Neural progenitor cell (in vitro differentiated cells): ENCODE measurements at places on chromosomes 3 and 15. TPM values are rescaled to one million over a fixed set of nuclear protein-coding genes. Genes with fewer than 3 reads are reported as not detected.

DNA sequence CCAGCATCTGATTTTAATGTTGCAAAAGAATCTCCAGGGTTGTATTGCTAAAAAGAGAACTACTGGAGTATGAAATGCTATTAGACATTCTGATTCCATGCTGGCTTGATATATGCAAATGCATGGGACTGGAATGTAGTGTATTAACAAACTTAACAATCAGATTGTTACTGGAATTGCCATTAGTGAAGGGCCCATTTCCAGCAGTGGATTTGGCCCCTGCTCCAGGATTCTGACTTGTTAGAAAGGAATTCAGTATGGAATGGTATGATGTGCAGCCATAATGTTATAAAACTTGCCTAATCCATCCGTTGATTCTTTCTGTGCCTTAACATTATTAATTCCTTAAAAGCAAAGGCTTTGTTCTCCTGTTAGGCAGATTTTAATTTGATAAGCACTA is 7.9 kb downstream of the ARRDC4 start:
- no peak overlapping the region for H3K4me3 ChIP-seq
- H3K4me1 ChIP-seq, result no peaks in the 10 kb centered on the region
- DNase-seq, result no peak
- H3K27me3 ChIP-seq, result no peaks in the 10 kb centered on the region

- H3K4me3 ChIP-seq, result no peak overlapping the region
- DNase-seq, result no peak
- no peaks in the 10 kb centered on the region for H3K4me1 ChIP-seq
- peaks cover 30% of the 10 kb centered on the region for H3K36me3 ChIP-seq
- H3K27me3 ChIP-seq, result no peaks in the 10 kb centered on the region
Observed at GRCh38 chr3:44848634-44849033, 13.1 kb upstream of the TMEM42 start.

DNA sequence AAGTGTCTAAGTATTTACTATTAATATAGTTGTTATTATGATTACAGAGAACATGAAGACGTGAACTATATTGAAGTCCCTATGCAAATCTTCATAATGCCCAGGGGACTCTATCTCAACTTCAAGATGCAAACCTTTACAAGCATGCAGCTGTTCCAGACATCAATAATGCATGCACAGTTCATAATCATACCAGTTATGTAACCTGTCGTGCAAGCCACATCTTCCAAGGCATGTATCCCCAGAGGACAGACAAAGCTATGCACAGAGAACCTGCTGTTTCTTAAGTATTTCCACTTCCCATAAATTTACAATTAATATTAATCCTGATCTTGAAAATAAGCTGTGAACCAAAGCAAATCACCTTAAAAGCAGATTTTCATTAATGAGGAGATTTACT is 534.1 kb downstream of the TUSC7 start:
- H3K27ac ChIP-seq, result no peak overlapping the region
- peaks cover 8% of the 10 kb centered on the region for H3K4me1 ChIP-seq
- no peaks in the 10 kb centered on the region for H3K27me3 ChIP-seq
- no peaks in the 10 kb centered on the region for H3K36me3 ChIP-seq

- H3K4me3 ChIP-seq, result no peak overlapping the region
- H3K27ac ChIP-seq, result no peak overlapping the region
- no peaks in the 10 kb centered on the region for H3K27me3 ChIP-seq
- no peaks in the 10 kb centered on the region for H3K36me3 ChIP-seq
- DNase-seq, result no peak
- no peaks in the 10 kb centered on the region for H3K4me1 ChIP-seq
Observed at GRCh38 chr3:101950510-101950909, 101.2 kb downstream of the NFKBIZ start.

- peak within 1 kb of the TSS; percentile 66 for H3K4me3 ChIP-seq
- H3K36me3 ChIP-seq, result peaks cover 12% of the 10 kb centered on the region
- H3K27me3 ChIP-seq, result no peaks in the 10 kb centered on the region
- peak within 1 kb of the TSS; percentile 97 for H3K27ac ChIP-seq
Observed at GRCh38 chr3:36992806-36993325, at the start of gene EPM2AIP1. Gene EPM2AIP1, minus strand, starts transcription at chr3:36993131. Its CDS starts 54 bp downstream, at chr3:36993077.

DNA sequence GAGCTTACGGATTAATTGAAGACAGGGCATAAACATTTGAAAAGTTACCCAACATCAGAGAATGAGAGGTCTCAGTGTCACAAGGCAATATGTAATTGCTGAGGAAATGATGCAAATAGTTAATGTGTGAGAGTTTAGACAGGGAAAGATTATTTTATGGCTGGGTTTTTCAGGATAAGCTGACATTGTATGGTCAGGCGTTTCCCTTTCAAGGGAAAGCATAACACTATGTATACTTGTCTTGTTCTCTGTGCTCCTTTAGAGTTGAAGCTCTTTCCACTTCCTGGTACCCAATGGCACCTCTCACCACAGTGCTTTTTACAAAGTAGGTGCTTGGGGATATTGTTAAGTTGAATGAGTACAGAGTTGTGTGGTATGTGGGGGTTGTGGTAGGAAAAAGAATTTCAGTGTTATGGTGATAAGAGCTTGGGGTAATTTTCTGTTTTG is 19.9 kb downstream of the IQGAP1 start:
- no peak overlapping the region for H3K4me3 ChIP-seq
- H3K4me1 ChIP-seq, result no peaks in the 10 kb centered on the region
- no peaks in the 10 kb centered on the region for H3K27me3 ChIP-seq
- no peaks in the 10 kb centered on the region for H3K36me3 ChIP-seq
- H3K27ac ChIP-seq, result no peak overlapping the region

- peaks cover 15% of the 10 kb centered on the region for H3K27me3 ChIP-seq
- H3K36me3 ChIP-seq, result no peaks in the 10 kb centered on the region
- H3K4me1 ChIP-seq, result peaks cover 39% of the 10 kb centered on the region
- H3K4me3 ChIP-seq, result no peak overlapping the region
- H3K27ac ChIP-seq, result no peak overlapping the region
Observed at GRCh38 chr15:74228723-74229081, 7.4 kb upstream of the CCDC33 start.

DNA sequence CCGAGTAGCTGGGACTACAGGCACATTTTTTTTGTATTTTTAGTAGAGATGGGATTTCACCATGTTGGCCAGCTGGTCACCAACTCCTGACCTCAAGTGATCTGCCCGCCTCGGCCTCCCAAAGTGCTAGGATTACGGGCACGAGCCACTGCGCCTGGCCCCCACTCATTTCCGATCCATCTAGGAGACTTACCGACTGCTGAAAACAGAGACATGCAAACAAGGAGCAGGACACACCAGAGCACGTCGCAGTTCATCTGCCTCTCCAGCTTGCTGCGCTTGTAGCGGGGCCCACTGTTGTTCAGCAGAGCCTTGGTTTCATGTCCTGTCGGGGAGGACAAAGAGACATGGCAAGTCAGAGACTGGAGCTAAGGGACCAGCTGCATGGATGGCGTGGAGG is 137.4 kb downstream of the ATP10A start:
- H3K4me1 ChIP-seq, result no peaks in the 10 kb centered on the region
- no peaks in the 10 kb centered on the region for H3K36me3 ChIP-seq
- H3K27me3 ChIP-seq, result no peaks in the 10 kb centered on the region
- H3K4me3 ChIP-seq, result no peak overlapping the region

GRCh38 chr3:183818041-183818620 is 7.2 kb downstream of the MAP6D1 start:
- H3K4me1 ChIP-seq, result peaks cover 7% of the 10 kb centered on the region
- no peak overlapping the region for H3K4me3 ChIP-seq
- H3K36me3 ChIP-seq, result no peaks in the 10 kb centered on the region
- H3K27ac ChIP-seq, result no peak overlapping the region
- DNase-seq, result no peak
- peaks cover under 1% of the 10 kb centered on the region for H3K27me3 ChIP-seq

GRCh38 chr3:142987707-142988106 is 13.7 kb upstream of the U2SURP start:
- no peaks in the 10 kb centered on the region for H3K27me3 ChIP-seq
- DNase-seq, result peak; percentile 28
- H3K4me3 ChIP-seq, result no peak overlapping the region
- H3K36me3 ChIP-seq, result no peaks in the 10 kb centered on the region

GRCh38 chr15:92069308-92070250 is 216.1 kb downstream of the SLCO3A1 start:
- H3K27ac ChIP-seq, result no peak overlapping the region
- peaks cover 11% of the 10 kb centered on the region for H3K4me1 ChIP-seq
- H3K4me3 ChIP-seq, result no peak overlapping the region
- H3K36me3 ChIP-seq, result no peaks in the 10 kb centered on the region

GRCh38 chr3:174098746-174099145 is 701.2 kb downstream of the NLGN1 start:
- H3K4me1 ChIP-seq, result no peaks in the 10 kb centered on the region
- no peak overlapping the region for H3K4me3 ChIP-seq
- H3K27me3 ChIP-seq, result no peaks in the 10 kb centered on the region
- DNase-seq, result no peak
- H3K27ac ChIP-seq, result no peak overlapping the region

DNA sequence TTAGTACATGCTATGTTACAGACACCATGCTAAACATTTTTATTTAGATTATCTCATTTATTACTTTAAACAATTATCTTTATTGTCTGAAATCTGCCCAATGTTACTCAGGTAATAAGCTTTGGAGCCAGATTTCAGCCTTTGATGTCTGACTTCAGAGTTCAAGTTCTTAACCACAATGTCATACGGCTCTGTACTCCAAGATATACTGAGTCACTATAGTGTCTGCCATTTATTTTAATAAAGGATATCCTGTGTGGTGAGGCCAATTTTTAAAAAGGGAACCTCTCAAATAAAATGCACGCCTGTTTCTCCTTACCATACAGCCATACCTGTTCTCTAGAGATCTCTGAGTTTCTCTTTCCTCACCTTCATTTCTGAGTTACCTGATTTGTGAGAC is 193.1 kb downstream of the EPHA3 start:
- DNase-seq, result no peak
- no peak overlapping the region for H3K4me3 ChIP-seq
- no peaks in the 10 kb centered on the region for H3K4me1 ChIP-seq

- no peak overlapping the region for H3K4me3 ChIP-seq
- H3K36me3 ChIP-seq, result no peaks in the 10 kb centered on the region
- no peak for DNase-seq
- no peaks in the 10 kb centered on the region for H3K27me3 ChIP-seq
Observed at GRCh38 chr3:102189956-102190723, 244.7 kb upstream of the ZPLD1 start.

DNA sequence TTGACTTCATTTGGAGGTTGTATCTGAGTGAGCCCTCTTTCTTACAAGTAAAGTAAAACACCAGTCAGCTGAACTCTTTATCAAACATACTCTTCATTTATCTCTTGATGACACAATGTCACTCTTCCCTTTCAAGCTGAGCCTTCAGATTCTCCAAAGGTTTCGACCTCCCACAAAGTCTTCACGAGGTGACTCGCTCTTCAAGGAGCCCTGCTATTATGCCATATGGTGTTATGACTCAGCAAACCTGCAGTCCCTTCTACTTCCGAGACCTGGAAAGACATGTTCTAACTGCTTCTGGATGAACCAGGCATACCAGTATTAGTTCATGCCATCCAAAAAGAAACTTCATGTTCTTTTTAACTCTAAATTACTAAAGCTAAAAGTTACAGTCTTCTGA is 23.1 kb downstream of the AADAC start:
- H3K27me3 ChIP-seq, result no peaks in the 10 kb centered on the region
- H3K36me3 ChIP-seq, result no peaks in the 10 kb centered on the region
- H3K4me1 ChIP-seq, result peaks cover 20% of the 10 kb centered on the region
- no peak overlapping the region for H3K4me3 ChIP-seq

DNA sequence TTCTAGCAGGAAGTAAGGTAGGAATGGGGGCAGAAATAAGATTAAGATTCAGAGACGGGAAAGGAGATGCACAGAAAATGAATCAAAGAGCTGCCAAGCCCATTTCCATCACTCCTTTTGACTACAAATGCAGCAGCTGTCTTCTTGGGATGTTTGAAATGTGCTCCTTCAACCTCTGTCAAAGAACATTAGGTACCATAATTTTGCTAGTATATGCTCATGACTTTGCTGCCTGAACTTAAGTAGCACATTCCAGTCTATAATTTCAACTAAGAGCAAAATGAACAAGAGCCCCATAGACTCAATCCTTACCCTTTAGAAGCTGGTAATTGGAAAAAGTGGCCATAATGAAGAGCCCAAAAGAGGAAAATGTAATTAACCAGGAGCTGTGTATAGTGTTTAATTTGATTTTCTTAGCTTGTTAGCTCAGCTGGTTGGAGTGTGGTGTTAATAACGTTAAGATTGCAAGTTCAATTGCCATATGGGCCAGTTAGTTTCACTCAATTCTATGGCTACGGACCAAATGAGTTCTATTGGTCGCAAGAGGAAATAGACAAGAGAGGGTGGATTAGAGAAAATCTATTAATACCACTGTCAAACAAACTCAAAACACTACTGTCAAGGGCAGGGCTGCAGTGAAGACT is 349.9 kb downstream of the ZBBX start:
- no peak overlapping the region for H3K4me3 ChIP-seq
- no peaks in the 10 kb centered on the region for H3K4me1 ChIP-seq
- no peak overlapping the region for H3K27ac ChIP-seq
- no peaks in the 10 kb centered on the region for H3K36me3 ChIP-seq
- DNase-seq, result no peak

Gene ZNF80
- not detected in 2 replicates for total RNA-seq
